ENCODE measurements at places on chromosomes 2 and 18.
A peak's percentile ranks its signal among the peaks of the same experiment; 100 is the strongest.

GRCh38 chr2:108542071-108542470, 7.8 kb downstream of the LIMS1 start:
- no peak for DNase-seq

DNA sequence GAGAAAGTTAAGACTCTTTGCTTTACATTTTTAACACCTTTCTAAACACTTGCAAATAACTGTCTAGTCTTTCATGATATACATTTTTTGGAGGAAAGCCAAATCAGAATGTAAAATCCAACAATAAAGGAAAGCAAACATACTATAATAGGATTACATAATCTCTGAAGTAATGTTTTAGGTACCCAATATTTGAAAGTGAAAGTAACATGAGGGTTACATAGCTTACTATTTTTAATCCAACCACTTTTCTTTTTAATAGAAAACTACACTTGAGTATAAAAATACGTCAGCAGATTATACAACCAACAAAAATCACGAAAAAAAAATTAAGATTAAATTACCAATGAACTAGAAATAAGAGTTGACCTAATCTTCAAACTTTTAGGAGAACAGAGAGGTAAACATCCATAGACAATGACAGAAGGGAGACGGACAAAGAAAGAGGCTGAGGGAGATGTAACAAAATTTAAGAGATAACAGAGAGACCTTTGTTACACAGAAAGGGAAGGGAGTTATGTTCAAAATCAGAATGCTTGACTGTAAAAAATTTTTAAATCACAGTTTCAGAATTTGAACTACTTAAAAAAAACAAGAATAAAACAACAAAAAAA, 150.0 kb downstream of the IKZF2 start:
- DNase-seq, result no peak

DNA sequence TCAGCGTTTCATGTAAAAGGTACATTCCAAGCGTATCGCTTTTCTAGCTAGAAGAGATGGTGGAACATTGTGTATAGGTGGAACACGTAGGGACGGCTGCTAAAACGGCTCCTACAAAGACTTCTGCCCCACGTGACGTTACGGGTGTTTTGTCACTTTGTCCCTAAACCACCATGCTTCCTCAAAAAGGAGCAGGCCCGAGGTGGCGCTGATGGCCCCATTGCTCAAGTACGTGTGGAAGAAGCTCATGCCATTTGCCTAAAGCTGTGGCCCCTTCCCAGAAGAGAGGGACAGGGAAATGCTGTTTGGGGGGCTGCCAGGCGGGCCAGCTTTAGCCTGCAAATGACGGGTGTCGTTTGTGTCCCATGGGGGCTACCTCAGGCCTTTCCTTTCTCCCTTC, 72.7 kb downstream of the TMEM247 start:
- DNase-seq, result no peak

- no peak for DNase-seq
Measured at GRCh38 chr2:192814376-192814775, 619.6 kb upstream of the TMEFF2 start.

DNA sequence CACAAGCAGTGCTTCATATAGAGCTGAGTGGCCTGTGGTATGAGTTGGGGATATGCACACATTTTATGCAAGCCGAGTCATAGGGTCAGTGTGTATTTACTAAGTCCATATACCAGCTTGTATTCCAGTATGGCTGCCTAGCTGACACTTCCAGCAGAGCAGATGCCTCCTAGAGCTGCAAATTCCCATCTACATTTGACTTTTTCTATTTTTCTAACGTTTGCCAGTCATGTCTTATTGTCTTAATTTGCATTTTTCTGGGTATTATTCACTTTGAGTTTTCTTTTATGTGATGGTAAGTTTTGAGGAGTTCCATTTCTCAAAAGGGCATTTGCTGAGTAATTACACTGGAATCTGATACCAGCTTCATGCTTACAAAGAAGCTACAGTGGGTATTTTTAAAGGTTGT, 334.5 kb upstream of the CDH2 start:
- no peak for DNase-seq

GRCh38 chr18:31185186-31185950, 22.7 kb upstream of the DSC1 start:
- DNase-seq, result no peak

- DNase-seq, result no peak
Measured at GRCh38 chr18:57095884-57096283, 51.0 kb upstream of the BOD1L2 start.

- DNase-seq, result no peak
Measured at GRCh38 chr2:176084611-176085119, 903 bp upstream of the EVX2 start.

GRCh38 chr18:9984080-9984479, 70.3 kb downstream of the VAPA start:
- DNase-seq, result no peak

GRCh38 chr2:38438883-38439612, 62.0 kb upstream of the ATL2 start:
- DNase-seq, result no peak

DNA sequence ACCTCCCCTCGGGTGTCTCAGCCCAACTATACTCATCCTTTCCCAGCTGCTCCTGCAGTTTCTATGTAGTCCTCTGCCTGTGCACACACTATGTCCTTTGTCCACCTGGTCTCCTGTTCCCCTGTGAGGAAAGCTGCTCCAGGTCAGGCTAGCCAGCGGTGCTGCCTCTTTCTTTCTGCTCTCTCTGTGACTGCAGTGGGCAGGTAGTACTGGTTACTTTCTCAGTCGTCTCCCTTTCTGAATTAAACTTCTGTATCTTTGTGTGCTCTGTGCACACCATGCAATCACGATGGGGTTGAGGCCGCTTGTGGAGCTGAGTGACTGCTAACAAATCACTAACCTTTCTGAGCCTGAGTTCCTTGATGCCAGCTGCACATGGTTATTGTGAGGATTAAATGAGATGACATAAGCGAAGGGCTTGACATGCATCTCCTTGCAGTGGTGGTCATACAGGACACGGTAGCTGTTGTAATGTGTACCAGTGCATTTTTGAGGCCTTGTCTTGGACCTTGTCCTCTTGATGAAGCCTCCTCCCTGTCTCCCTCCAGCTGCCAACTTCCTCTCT, 3.5 kb downstream of the FARP2 start:
- no peak for DNase-seq

- no peak for DNase-seq
Measured at GRCh38 chr2:121489284-121489683, 41.4 kb upstream of the RNU4ATAC start.

GRCh38 chr2:165572151-165572550, 102.7 kb downstream of the CSRNP3 start:
- no peak for DNase-seq

GRCh38 chr2:230219419-230220331, at the start of gene SP110:
Gene SP110, minus strand, starts transcription at chr2:230219984. Its CDS starts 3,057 bp downstream, at chr2:230216927.
- DNase-seq, result peak; percentile 91

- no peak for DNase-seq
Measured at GRCh38 chr18:76538846-76539245, 43.8 kb upstream of the ZNF516 start.

DNA sequence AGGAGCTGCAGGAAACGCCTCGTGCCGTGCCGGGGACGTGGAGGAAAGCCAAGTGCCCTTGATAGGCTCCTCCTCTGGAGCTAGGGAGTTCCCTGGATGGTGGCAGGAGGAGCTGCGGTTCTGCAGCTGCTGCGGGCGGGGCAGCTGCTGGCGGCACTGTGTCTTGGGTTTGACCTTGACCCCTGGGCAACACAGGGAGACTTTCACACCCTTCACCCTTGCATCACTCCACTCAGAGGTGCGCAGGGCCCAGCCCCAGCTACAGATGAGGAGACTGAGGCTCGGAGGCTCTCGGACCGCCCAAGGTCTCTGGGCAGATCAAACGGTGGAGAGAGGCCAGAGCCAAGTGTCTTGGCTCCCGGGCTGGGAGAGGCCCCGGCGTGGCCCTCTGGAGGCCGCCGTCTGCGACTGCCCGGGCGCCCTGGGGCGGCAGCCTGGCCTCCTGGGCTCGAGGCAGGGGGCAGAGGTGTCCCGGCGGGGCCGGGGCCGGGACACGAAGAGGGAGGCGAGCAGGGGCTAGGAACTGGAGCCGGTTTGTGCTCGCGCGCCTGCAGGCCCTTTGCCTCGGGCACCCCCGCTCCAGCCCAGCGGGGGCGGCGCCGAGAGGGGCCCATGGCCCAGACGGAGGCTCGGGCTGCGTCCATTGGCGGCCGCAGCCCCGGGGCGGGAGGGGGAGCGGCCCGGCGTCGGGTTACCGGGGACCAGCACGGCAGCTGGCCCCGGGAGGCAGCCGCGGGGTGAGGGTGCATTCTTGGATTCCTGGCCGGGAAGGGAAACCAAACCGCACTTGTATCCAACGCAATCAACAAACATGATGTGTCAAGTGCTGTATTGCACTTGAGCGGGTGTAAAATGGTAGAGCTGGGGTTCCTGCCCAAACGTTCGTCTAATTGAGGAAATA, 129.6 kb upstream of the SLC1A4 start:
- no peak for DNase-seq
